ENCODE measurements at places on chromosomes 5 and 9.

DNA sequence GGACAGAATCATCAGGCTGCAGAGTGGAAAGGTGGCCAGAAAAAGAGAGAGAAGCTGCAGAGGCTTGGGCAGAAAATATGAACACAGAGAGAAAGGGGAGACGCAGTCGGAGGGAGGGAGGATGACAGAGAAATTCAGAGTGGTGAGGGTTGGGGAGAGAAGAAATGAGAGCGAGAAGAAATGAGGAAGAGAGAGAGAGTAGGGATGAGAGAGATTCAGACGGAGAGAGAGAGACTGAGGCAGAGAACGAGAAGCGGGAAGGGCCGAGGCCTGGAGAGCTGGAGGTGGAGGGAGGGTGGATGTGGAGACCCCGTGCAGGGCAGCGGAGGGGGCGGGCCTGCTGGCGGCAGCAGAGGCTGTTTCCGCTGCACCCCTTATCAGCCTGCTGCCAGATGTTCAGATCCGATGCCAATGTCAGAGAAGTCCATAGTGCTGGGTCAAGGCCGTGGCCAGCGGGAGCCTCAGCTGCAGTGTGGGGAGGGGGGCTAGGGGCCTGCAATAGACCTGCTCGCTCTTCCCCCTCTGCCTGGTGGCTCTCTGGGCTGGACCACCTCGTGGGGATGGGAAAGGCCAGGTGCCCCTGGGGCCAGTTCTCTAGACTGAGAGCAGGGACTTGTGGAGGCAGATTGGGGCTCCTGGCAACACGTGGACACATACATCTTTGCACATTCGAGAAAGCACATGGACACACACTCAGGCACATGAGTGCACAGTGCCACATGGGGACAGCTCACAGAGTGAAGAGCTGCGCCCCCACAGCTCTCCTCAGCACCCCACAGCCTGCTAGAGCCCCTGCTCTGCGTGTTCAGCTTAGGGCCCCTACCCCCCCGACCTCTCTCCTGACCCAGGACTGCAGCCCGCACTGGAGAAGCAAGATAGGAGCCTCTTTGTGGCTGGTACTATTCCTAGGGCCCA is 4.9 kb upstream of the NR5A1 start:
- DNase-seq, result no peak

DNA sequence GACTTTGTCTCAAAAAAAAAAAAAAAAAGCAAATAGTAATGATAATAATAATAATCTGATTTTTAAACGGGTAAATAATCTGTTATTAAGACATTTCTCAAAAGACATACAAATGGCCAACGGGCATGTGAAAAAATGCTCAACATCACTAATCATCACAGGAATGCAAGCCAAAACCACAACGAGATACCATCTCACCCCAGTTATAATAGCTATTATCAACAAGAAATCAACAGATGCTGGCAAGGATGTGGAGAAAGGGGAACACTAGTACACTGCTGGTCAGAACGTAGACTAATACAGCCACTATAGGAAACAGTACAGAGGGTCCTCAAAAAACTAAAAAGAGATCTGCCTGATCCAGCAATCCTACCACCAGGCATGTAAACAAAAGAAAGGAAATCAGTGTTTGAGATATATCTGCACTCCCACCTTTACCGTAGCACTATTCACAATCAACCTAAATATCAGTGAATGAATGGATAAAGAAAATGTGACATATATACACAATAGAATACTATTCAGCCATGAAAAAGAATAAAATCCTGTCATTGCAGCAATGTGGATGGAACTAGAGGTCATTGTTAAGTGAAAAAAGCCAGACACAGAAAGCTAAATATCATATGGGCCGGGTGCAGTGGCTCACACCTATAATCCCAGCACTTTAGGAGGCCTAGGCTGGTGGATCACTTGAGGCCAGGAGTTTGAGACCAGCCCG is 24.9 kb downstream of the VAV2 start:
- DNase-seq, result no peak

DNA sequence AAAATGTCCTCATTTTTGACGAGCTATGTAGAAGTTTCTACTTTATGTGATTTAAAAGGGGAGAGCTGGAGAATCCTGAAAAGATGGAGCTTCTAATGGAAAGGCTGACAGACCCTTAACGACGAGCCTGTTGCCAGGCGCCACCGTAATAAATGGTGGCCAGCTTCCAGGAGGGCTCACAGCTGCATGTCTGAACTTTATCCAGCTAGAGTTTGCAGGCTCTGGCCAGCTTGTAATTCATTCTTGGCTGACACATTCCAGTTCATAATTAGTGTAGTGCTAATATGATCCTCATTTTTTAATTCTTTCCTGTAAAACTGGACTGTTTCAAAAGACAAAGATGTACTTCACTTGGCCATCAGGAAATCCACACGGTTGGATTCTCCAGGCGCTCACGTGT is 246.7 kb downstream of the GAS1 start:
- DNase-seq, result no peak

GRCh38 chr5:127352068-127352467 is 61.5 kb downstream of the MEGF10 start:
- no peak for DNase-seq

DNA sequence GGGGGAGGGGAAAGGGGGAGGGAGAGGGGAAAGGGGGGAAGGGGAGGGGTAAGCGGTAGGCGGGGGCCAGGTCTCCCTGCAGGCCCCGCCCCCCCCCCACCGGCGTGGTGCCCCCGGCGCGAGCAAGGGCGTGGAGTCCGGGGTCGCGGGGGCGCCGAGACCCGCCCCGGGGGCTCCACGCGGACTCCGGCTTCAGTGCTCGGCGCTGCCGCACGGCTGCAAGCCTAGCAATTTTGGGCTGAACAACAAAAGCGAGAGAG is 10.8 kb downstream of the C9orf50 start:
- DNase-seq, result no peak

DNA sequence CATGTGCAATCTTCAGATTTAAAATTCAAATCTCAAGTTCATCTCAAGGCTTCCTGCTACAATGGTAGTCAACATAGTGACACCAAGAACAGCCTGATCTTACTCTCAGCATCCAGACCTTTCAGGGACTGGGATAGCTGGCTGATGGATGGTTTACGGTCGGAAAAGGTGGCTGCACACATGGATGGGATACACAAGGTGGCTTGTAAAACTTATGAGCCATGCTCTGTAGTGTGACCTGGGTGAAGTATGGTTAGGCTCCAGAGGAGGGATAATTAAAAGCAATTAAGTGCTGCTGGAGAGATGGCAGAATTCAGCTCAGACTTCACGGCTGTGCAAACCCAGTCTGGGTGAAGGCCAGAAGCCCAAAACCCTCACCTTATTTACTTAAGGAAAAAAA is 379.5 kb downstream of the NFIB start:
- no peak for DNase-seq

GRCh38 chr9:109945573-109945972 is 165.6 kb downstream of the PALM2AKAP2 start:
- DNase-seq, result no peak

GRCh38 chr5:123157791-123158581 is 68.9 kb downstream of the PRDM6 start:
- DNase-seq, result no peak

- DNase-seq, result no peak
Measured at GRCh38 chr5:170557314-170557713, 53.5 kb downstream of the KCNIP1 start.

DNA sequence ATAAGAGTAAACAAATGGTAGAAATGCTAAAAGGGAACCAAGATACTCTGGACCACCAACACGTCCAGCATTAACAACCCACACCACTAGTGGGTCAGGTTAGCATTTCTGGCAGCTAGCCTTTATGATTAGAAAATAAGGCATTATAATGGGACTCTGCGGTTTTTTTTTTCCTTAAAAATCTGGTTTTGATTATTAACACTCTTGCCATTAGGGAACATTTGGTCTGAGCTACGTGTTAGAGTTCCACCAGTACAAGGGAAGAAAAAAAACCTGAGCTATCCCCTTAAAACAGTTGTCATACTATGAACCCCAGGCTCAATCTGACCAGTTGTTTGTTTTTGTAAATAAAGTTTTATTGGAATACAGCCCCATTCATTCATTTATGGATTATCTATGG is 110.4 kb downstream of the NTRK2 start:
- DNase-seq, result no peak

GRCh38 chr5:82809420-82810143 is 267.6 kb downstream of the TMEM167A start:
- no peak for DNase-seq

DNA sequence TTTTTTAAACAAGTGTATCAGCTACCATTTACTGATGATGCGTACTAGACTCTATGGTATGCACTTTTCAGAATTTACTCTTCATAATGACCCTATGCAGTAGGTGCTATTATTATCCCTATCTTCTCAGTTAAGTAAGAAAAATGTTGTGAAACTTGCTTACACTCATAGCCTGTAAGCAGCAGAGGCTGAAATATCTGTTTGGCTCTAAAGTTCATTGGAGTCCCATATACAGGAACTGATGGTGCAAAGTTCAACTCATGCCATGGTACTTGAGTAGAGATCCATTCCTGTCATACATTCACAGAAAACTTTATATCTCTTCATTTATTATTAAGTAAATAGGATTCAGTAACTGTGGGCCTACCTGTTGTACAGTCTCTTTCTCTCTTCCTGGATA is 41.4 kb upstream of the CCDC112 start:
- DNase-seq, result no peak

DNA sequence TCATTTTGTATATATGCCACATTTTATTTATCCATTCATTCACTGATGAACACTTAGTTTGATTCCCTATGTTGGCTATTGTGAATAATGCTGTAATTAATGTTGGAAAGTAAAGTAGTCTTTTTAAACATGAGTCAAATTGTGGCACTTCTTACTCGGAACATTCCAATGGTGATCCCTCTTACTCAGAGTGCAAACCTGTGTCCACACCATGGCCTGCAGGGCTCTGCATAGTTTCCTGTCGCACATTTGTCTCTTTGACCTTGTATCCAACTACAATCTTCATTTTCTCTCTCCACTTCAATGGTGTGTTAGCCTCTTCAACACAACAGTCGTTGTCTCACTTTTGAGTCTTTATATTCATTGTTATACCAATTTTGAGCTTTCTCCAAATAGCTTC is 98.1 kb upstream of the PAPPA start:
- DNase-seq, result no peak

DNA sequence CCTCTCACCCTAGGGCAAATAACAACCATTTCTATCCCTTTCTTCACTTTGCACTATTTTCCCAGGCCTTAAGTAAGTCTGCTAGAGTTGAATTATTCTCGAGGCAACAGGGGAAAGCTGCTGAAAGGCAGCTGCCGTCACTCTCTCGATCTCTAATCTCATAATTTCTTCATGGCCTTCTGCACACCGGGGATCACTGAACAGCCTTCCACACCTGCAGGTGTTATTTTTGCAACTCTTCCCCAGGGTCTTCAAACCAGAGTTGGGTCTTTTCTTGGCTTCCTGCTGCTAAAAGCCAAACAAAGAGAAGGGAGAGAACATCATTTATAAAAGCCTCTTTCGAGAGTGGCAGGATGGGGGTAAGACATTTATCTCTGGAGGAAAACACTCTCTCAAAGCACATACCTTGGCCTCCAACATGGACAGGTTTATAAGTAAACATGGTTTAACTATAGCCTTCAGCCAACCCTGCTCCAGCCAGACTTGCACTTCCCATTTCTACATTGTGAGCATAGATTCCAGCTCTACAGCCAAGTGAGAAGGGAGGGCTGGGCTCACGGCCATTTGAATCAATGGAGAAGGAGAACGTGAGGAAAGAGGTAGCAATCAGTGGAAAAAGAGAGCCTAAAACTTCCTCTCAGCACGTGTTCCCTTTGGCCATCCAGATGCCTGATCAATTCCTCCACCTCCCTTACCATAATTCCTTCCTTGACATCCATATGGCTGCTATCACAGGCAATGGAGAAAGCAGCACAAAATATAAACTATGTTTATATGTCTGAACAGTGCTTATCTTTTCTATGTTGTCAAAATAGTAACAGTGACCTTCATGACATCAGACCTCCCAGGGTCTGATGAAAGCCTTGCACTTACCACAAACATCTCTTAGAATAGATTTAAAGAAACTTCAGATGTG is 464.9 kb downstream of the TLE1 start:
- DNase-seq, result no peak

DNA sequence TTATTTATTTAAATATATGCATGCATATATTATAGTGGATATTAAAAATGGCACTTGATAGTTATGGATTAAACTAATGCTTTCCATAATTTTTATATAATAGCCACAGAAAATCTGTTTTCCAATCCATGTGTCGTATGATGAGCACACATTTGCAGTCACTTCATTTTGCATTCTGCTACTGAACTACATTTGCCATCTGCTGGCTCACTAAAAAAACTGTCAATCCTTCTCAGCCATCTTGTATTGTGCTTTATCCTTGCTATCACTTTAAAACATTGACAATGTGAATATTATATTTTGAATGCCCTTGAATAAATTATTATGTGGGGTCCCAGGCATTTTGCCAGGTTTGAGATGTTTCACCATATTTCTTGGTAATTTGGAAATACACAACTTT is 586.6 kb downstream of the DNAH5 start:
- DNase-seq, result no peak

All from activated gamma-delta T cell treated with anti-CD3 and anti-CD28 coated beads, Interleukin-2, amount 50 U/mL, for 16 hours (primary cell).